ENCODE measurements at places on chromosomes 7 and 10. TPM values are rescaled to one million over a fixed set of nuclear protein-coding genes. Genes with fewer than 3 reads are reported as not detected.

The PPP1R17 gene
- not detected for total RNA-seq

The OPN4 gene
- not detected for total RNA-seq

The ARHGAP22 gene
- 6.6 TPM for total RNA-seq

GRCh38 chr7:122018032-122018431, 126.0 kb downstream of the AASS start:
- no peak for DNase-seq
- no peaks in the 10 kb centered on the region for H3K4me1 ChIP-seq
- no peaks in the 10 kb centered on the region for H3K27me3 ChIP-seq
- H3K4me3 ChIP-seq, result no peak overlapping the region
- no peaks in the 10 kb centered on the region for H3K36me3 ChIP-seq

DNA sequence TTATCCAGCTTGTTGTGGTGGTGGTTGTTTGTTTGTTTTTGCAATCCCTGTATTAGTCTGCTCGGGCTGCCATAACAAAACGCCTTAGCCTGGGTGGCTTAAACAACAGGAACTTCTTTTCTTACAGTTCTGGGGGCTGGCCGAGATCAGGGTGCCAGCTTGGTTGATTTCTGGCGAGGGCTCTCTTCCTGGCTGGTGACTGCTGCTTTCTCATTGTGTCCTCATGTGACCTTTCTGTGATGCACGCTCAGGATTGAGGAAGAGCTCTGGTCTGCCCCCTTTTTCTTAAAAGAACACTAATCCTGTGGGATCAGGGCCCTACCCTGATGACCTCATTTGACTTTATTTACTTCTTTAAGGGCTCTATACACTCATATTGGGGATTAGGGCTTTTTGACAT, 107.1 kb upstream of the NRP1 start:
- no peak for DNase-seq
- H3K27ac ChIP-seq, result no peak overlapping the region
- no peaks in the 10 kb centered on the region for H3K4me1 ChIP-seq
- no peak overlapping the region for H3K4me3 ChIP-seq
- H3K27me3 ChIP-seq, result no peaks in the 10 kb centered on the region

GRCh38 chr10:11351801-11352200, 259.6 kb downstream of the USP6NL start:
- no peaks in the 10 kb centered on the region for H3K27me3 ChIP-seq
- H3K27ac ChIP-seq, result no peak overlapping the region
- H3K4me1 ChIP-seq, result no peaks in the 10 kb centered on the region
- H3K36me3 ChIP-seq, result no peaks in the 10 kb centered on the region
- H3K4me3 ChIP-seq, result no peak overlapping the region

DNA sequence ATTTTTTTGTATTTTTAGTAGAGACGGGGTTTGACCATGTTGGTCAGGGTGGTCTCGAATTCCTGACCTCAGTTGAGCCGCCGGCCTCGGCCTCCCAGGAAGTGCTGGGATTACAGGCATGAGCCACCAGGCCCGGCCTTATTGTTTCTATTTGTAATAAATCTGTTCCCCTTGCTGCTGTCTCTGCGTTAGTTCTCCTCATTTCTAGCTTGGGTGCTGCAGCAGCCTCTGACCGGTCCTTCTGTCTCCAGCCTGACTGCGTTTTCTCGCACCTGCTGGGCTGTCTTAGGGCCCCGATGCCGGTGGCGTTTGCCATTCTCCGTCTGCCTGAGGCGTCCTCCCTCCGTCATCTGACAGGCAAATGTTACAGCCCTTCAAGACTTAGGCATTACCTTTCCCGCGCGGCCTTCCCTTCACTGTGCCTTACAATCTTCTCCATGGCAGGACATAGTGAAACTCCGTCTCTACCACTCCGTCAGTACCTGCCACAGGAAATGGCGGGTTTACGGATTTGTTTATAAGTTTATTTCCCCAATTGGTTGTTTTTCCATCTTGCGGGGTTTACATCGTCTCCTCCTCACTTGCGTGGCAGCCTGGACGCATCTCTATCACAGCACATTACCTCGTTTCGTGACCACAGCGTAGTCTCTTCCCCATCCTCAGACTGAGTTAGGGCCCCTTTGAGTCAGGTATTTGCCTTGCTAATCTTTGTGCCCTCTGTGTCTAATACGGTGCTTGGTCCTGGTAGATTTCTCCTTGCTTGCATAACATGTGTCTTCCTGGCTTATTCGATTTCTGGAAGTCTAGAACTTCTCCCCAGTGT, 2.3 kb upstream of the GIMAP8 start:
- H3K4me3 ChIP-seq, result no peak overlapping the region
- H3K27ac ChIP-seq, result no peak overlapping the region
- H3K4me1 ChIP-seq, result peaks cover 4% of the 10 kb centered on the region
- DNase-seq, result no peak

Data from kidney (tissue), 22 donors.